Adrenal gland (tissue), 19 donors: ENCODE measurements at places on chromosomes 7 and 10. TPM values are rescaled to one million over a fixed set of nuclear protein-coding genes. Genes with fewer than 3 reads are reported as not detected.

KEL gene
- not detected for total RNA-seq

GRCh38 chr10:100826661-100826982 is 81.2 kb downstream of the PAX2 start:
- no peak for DNase-seq

DNA sequence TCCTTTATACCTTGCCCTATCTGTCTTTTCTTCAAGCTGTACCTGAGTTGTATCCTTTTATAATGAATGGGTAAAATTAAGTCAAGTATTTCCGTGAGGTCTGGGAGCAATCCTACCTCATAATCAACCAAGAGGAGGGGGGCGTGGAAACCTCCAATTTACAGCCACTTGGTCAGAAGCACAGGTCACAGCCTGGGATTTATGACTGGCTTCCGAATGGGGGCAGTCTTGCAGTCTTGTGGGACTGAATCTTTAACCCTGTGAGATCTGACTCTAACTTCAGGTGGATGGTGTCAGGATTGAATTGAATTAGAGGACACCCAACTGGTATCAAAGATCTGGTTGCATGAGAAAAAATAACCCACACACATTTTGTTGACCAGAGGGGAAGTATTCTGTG is 23.5 kb upstream of the KCNMA1 start:
- DNase-seq, result no peak

DNA sequence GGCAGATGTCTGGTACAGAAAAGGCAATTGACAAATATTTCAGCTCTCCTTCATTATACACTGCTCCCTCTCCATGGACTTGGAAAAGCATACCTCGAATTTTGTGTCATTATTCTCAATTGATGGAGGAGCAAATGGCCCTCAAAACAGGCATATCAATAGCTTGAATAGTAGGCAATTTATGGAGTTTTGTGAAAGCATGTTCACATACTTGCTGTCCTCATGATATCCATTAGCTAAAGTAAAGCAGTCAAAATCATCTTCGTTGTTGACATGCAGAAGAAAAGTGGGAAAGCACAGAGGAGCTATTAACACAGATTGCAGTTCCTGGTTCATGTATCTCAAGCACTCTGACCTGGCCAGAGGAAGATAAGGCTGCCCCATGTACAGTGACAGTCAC is 472.8 kb downstream of the CCSER2 start:
- no peak for DNase-seq

DNA sequence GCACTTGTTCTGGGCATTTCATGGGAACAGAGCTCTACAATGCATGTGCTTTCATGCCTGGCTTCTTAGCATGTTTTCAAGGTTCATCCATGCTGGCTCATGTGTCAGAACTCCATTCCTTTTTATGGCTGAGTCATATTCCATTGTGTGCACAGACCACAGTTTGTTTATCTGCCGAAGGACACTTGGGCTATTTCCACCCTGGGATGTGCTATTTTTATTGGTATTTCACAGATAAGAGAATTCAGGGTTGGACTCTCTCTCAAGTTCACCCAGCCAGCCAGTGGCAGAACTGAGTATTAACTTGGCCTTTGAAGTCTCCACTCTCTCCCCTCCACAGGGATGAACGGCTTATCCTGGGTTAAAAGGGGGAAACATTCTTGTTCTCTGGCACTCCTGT is 190.7 kb upstream of the GPR26 start:
- DNase-seq, result no peak

DNA sequence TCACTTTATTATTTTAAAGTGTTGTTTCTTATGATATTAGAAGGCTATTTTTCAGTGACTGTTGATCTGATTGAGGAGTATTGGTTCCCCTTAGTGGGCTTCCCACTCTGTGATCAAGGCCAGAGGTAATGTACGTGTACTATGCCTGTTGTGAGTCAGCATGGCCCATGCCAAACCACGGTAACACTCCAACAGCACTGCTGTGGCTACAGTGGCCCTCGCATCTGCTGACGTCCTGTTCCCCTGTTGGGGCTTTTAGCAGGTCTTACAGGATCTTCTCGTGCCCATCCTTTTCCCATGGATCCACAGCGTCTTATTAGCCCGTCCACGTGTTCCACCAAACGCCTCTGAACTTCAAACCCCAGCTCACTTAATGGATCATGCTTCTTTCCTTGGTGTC is 964.6 kb upstream of the CELF2 start:
- DNase-seq, result no peak

- no peak for DNase-seq
Observed at GRCh38 chr7:50396856-50397255, 53.3 kb downstream of the FIGNL1 start.

GRCh38 chr7:138978541-138979184 is 2.5 kb downstream of the KIAA1549 start:
- DNase-seq, result no peak

DNA sequence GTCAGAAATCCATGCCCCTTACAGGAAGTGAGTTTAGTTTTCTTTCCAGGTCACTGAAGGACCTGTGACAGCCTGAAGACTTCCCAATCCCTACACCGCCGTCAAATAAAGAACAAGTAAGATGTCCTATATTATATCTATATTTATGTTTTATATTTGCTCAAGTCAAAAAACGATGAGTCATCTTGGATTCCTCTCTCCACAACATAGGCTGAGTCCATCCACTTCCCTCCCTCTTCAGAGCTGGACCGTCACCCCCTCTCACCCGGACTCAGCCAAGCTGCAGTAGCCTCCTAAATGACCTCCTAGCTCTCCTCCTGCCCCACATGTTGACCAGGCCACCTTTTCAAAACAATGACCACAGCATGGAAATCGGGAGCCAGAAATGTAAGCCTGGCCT is 53.5 kb downstream of the GLI3 start:
- no peak for DNase-seq

- DNase-seq, result no peak
Observed at GRCh38 chr10:101120884-101121653, 10.0 kb upstream of the TLX1 start.

ANKRD30A gene
- not detected for total RNA-seq

DNA sequence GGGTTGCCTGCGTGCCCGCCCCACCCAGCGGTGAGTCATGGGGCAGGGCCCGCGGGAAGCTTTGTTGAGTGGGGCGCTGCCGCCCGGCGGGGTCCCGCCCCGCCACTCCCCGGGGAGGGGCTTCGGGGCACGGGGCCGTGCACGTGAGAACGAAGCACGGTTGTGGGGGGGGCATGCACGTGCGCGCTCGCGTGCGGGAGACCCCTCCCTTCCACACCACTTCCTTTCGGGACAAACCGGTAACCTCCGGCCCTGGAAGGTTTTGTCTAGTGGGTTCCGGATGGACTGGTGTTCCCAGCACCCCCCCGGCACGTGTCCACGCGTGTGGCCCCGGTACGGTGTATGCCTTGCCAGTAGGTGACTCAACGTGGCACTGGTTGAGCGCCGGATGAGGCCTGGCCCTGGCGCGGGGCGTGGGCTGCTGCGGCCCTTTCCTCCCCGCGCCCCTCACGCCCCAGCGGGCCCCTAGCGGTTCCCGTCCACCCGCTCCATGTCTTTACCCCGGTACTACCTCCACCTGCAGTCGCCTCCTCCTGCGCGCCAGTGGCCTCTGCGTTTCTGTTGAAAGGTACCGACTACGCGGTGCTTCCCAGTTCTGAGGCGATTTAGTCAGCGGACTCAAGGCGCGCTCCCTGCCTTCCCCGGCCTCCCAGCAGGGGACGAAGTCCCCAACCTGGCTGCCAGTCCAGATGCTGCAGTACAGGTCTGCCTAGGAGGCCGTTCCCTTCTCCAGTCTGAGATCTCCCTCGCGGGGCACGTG is 3.1 kb downstream of the ADIRF start:
- peak; percentile 96 for DNase-seq

DNA sequence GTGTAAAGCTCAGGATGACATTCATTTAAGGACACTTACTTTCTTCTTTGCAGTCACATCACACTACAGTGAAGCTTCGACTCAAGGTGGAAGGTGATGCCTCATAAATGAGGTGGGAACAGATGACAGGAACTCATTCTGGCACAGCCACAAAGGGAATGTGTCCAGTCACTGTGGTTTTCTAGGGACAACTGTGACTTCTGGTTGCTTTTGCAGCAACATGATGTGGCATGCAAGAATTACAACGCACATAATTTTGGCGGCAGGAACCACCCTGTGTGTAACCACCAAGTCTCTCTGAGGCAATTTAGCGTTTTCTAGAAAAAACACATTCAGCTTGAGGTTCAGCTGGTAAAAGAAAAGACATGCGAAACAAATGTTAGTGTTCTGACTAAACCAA is 32.0 kb upstream of the FERD3L start:
- DNase-seq, result no peak

DNA sequence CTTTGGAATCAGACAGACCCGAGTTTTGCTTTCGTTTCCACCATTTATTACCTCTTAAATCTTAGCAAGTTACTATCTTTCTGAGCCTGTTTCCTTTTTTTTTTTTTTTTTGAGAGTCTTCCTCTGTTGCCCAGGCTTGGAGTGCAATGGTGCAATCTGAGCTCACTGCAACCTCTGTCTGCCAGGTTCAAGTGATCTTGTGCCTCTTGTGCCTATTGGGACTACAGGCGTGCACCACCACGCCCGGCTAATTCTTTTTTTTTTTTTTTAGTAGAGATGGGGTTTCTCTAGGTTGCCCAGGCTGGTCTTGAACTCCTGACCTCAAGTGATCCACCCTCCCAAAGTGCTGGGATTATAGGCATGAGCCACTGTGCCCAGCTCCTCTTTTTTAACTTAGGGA is 79.5 kb upstream of the LRRC17 start:
- no peak for DNase-seq
